WTC11 (cell line): ENCODE measurements at places on chromosomes 3 and 15. TPM values are rescaled to one million over a fixed set of nuclear protein-coding genes. Genes with fewer than 3 reads are reported as not detected.

PAQR9 gene
- total RNA-seq = 2.0 to 2.5 TPM (median 2.4 TPM) in 3 replicates

- no peak overlapping the region for H3K4me3 ChIP-seq
- no peak for DNase-seq
- no peak overlapping the region; the same call in 1 of the 2 replicates for H3K27ac ChIP-seq
- H3K4me1 ChIP-seq = peaks cover 29% of the 10 kb centered on the region
- H3K36me3 ChIP-seq = peaks cover 49% of the 10 kb centered on the region
These were observed 6.5 kb downstream of the RPS17 start for GRCh38 chr15:82533801-82534200.

DNA sequence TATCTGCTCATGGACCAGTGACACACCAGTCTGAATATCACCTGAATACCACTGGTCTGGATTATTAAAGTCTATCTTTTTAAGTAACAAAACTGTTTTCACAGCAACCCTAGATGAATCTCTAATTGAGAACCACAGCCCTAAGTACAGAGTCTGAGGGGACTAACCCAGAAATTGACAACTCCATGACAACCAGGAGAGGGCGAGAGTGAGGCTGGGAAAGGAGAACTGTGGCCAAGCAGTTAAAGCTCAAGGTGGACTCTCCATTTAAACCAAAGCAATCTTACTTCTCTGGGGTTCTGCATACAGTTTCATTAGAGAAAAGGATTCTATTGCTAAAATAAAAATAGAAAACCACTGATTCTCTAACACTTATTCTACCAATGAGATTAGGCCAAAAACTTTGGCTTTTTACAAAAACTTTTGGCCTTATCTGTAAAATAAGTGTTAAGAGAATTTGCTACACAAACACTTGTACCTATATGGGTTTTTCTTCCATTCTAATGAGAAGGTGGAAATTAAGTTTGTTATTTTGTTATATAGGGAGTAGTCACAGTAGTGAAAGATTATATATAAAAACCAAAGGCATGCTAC lies 11.4 kb downstream of the NEK10 start:
- no peaks in the 10 kb centered on the region; the same call in 1 of the 2 replicates for H3K27me3 ChIP-seq
- peak; percentile 61 for DNase-seq
- peaks cover 39% of the 10 kb centered on the region for H3K4me1 ChIP-seq

GRCh38 chr3:81245501-81245900 lies 515.9 kb downstream of the GBE1 start:
- H3K27ac ChIP-seq = no peak overlapping the region
- peaks cover 20% of the 10 kb centered on the region for H3K4me1 ChIP-seq
- no peak overlapping the region for H3K4me3 ChIP-seq
- no peaks in the 10 kb centered on the region for H3K36me3 ChIP-seq
- no peak for DNase-seq
- H3K27me3 ChIP-seq = no peaks in the 10 kb centered on the region

DNA sequence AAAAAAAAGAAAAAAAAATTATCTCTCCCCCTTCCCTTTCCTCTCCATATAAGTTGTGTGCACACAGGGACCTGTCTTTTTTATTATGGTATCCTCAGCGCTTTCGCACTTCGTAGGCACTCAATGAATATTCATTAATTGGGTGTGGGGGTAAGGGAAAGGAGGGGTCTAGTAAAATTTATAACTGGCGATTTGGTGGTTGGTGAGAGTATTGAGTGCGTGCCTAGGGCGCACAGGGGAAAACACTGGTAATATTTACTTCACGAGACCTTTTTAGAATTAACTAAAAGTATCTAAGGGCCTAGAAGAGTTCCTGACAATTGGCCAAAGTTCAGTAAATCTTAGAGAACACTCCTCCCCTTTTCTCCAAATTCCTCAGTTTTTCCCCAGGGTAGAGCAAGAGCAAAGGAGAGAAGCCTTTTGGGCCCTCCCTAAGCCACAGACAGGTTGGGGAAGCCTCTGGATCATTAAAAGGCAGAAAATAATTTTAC lies 25.7 kb downstream of the TYRO3 start:
- H3K4me1 ChIP-seq = peaks cover 16% of the 10 kb centered on the region
- peak overlapping the region; percentile 66 for H3K4me3 ChIP-seq
- H3K36me3 ChIP-seq = no peaks in the 10 kb centered on the region
- H3K27ac ChIP-seq = no peak overlapping the region

- H3K27me3 ChIP-seq = no peaks in the 10 kb centered on the region
- no peak overlapping the region for H3K27ac ChIP-seq
- peaks cover 19% of the 10 kb centered on the region for H3K4me1 ChIP-seq
- peaks cover 10% of the 10 kb centered on the region; the same call in 1 of the 2 replicates for H3K36me3 ChIP-seq
- H3K4me3 ChIP-seq = no peak overlapping the region
- no peak for DNase-seq
These were observed 1.7 kb upstream of the CCR8 start for GRCh38 chr3:39327746-39328349.
